ENCODE measurements at places on chromosomes 2 and 18.

DNA sequence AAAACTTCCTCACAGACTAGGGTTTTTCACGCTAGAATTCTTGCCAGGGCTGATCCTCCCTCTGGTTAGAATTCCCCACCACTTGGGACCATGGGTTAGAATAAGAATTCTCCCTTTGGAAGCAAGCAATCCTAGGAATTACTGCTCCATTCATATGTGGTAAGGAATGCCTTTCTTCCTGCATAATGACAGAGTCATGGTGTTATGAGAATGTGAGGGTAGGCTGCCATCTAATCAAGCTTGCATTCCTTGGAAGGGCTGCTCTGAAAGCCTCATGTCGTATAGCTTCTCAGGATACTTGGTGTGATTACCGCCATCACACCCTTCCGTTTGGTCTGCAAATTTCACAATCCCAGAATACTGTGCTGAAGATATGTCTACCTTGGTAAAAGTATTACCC lies 1282.4 kb upstream of the PIK3C3 start:
- no peak for DNase-seq

- no peak for DNase-seq
These were observed 74.6 kb upstream of the ZNF804A start for GRCh38 chr2:184523732-184524131.

DNA sequence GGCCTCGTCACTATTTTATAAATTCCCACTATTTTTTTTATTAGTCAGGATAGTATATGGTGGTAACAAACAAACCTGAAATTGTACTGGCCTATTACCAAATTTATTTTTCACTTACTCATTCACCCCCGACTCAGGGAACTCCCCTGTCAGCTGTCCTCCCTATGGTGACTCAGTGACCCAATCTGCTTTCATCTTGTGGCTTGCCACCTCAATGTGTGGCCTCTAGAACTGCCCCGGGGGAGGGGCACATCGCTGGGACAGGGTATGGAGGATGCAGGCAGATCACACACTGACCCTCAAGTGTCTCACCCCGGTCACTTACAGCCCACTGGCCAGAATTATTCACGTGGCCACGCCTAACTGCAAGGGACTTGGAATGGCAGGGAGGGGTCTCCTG lies 71.6 kb downstream of the ACTR2 start:
- DNase-seq = peak; percentile 80

DNA sequence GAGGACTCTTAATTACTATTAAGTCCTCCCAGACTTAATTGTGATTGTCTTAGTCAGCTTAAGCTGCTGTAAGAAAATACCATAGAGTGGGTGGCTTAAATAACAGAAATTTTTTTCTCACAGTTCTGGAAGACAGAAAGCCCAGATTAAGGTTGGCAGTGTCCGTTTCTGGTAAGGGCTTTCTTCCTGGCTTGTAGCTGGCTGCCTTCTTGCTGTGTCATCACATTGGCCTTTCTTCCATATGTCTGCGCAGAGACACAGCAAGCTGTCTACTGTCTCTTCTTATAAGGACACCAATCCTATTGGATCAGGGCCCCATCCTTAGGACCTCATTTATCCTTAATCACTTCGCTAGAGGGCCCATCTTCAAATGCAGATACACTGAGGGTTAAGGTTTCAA lies 38.5 kb downstream of the ASXL3 start:
- no peak for DNase-seq

- DNase-seq = peak; percentile 7
These were observed 858 bp downstream of the POLR1B start for GRCh38 chr2:112542984-112543661.

Measured in NK-92 treated with Interleukin-12 subunit alpha and Interleukin-12 subunit beta, amount 100 ng/mL, for 24 hours (cell line).